ENCODE measurements at places on chromosomes 2 and 18.

DNA sequence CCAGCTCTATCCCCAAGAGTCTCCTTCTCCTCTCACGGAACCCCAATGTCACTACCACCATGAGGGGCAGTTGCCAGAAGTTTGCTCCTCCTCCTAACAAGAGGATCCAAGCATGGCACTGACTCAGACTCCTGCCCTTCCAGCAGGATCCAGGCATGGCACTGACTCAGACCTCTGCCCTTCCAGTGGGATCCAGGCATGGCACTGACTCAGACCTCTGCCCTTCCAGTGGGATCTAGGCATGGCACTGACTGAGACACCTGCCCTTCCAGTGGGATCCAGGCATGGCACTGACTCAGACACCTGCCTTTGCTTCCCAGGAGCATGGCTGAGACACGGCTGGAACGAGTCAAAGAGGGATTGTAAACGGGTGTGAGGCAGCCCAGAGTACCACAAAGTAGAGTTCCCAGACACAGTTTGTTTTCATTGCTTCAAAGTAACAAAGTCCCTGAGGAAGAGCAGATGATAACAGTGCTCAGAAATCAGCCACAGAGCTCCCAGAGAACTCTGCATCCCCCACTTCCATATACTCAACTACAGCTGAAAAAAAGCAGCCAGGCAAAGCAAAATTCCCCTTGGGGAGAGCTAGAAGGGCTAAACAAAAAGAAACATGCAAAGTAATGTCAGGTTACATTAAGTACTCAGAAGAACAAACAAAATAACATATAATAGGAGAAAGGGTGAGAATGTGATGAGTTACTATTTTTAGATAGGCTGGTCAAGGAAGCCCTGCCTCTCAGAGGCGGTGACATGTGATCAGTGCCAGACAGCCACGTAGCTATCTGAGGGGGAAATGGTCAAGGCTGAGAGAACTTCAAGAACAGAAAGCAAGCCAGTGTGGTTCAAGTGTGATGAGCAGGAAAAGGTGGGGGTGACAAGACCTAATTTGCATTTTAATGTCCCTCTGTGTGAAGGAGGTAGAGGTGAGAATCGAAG is 3.0 kb downstream of the BUB1 start:
- DNase-seq, result no peak

DNA sequence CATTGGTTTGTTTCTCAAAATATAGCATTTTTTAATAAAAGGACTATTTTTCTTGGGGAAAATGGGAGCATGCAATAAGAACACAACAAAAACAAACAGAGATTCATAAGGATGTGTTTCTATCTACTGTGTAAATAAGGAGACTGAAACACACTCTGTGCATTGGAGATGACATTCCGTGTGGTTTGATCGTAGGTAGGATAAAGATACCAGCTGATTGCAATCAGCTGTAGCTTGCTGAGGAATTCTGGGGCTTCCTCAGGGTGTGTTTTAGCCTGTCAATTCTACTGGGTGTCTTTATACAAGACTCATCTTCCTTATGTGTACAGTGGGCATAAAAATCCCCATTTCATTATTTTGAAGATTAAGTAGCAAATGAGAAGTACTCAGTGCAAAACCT is 591.6 kb downstream of the DSC3 start:
- DNase-seq, result no peak

DNA sequence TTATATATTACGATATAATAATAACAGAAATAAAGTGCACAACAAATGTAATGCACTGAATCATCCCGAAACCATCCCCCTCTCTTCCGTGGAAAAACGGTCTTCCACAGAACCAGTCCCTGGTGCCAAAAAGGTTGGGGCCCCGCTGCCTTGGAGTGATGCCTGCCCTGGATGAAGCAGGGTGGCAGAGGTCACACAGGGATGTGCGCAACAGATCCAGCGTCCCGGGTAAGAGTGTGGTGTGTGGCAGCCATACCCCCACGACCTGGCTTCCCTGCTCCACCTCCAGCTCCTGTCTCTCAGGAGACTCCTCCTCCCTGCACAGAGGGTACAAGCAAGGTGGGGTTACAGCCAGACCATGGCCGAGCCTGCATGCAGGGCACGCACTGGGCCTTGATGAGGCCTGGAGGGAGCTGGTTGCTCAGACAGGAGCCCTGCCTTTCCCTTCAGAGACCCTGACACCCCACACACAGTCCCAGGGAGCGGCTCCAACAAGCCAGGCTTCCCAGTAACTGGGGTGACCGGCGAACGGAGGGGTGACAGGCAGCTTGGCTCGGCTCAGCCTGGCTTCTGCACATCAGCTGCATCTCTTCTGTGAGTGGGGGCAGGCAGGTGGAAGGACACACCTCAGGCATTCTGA is 41.1 kb downstream of the TFCP2L1 start:
- DNase-seq, result no peak

GRCh38 chr2:73836141-73836943 is 7.6 kb downstream of the STAMBP start:
- no peak for DNase-seq

GRCh38 chr2:208491641-208492040 is 85.0 kb downstream of the PTH2R start:
- DNase-seq, result no peak

- DNase-seq, result no peak
These were observed 107.3 kb downstream of the CPS1 start for GRCh38 chr2:210663631-210664089.

DNA sequence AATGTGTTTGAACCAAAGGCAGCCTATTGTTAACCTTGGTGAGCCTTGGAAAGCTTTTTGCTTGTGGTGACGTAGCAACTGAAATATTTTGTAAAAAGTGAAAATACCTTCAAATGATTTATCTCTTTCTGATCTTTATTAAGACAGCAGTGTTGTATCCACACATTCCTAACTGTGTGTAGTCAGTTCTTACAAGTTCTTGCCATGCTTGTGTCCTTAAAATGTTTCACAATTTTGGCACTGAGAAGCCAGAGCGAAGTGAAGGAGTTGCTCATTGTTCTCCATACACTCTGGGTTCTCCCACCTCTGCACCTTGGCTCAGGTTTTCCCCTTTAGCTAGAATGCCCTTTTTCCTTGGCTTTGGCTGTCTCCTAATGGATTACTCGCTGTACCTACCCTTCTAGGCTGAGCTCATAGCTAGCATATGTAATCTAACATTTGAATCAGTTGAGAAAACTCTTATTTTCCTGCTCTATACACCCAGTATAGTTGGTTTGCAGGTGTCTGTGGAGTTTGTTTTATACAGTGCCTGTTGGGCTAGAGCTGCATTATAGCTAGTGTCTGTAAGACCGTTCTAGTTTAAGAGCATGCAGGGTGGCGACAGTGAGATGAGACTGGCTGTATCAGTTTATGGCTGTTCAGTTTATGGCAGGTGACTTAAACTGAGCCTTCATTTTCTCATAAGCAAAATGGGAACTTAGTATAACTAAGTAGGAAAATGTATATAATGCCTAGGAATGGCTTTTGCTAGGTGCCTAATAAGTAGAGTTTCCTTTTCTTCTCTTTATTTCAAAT is 45.5 kb downstream of the FMNL2 start:
- no peak for DNase-seq

GRCh38 chr2:100520224-100520623 is 42.6 kb upstream of the PDCL3 start:
- DNase-seq, result no peak

DNA sequence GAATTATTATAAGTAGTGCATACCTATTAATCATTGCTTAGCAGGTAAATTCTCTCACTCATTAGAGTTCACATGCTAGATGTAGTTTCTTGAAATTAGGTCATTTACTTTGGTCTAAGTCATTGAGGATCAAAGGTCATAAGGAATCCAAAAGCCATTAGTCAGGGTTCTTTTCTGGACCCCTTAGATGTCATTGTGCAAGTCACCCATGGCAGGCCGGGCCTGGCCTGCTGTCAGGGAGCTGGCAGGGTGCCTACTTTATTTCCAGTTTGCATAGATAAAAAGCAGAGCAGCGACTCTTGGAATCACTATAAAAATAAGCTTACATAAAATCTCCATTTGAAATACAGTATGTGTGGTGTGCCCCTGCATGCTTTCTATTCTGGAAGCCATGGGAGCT is 91.3 kb downstream of the MEIS1 start:
- peak; percentile 61 for DNase-seq

GRCh38 chr2:210496512-210496911 is 20.0 kb upstream of the LANCL1 start:
- DNase-seq, result no peak

DNA sequence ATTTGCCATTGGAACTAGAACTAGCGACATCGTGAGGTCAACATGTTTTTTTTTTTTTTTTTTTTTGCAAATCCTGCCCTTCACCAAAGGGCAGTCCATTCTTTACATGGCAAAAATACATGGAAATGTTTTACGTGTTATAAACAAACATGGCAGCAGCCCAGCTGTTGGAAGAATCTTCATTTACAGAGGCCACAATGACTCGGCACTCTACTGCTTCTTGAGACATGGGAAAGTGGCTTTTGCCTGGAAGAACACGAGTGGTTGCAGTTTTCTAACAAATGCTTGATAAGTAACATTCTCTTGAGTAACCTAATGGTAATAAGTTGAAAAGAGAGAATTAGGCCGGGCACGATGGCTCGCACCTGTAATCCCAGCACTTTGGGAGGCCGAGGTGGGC is 22.8 kb upstream of the POLR1B start:
- DNase-seq, result no peak

DNA sequence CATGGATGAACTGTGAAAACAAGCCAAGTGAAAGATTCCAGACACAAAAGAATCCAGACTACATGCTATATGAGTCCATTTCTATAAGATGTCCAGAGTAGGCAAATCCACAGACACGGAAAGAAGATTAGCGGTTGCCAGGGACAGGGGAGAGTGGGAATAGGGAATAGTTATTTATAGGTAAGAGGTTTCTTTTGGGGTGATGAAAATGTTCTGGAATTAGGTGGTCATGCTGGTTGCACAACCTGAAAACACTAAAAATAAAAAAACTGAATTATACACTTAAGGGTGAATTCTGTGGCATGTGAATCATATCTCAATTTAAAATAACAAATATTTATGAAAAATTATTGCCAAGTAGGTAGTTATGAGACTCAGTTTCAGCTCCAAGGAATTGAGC is 168.4 kb downstream of the LTBP1 start:
- DNase-seq, result no peak

DNA sequence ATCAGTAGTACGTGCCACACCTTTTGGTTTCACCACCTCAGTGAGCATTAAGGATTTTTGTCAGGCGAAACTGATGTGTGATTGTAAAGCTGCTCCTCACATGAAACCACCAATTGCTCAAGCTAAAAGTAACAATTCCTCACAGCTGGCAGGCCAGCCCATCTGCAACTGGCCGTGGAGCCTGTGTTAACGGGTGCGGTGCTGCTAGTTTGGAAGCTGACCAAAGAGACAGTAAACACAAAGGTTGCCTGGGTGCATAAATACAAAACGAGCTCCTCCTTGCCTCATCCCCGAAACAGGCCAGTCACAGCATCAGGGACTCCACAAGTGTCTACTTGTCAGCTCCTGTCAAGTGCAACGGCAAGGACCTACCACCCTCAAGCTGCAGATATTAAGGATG is 32.0 kb downstream of the LGALSL start:
- DNase-seq, result peak; percentile 54

DNA sequence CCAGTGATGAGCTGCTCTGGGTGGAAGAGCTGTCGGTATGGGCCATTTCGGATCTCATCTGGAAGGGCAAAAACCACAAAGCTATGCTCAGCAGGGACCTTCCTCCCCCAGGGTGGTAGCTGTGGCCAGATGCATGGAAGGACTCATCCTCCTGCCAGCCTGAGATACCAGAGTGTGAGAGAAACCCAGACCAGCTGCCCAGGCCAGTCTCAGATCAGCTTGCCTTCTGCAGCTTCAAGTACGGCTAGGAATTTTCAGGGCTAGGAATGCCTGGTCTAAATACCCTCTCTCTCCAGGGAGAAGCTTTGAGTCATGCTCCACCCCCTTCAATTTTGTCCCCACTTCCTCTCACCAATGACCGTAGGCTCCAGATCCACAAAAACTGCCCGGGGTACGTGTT is 1.4 kb upstream of the TUBA4B start:
- no peak for DNase-seq

GRCh38 chr2:26993768-26994167 is 23.3 kb downstream of the MAPRE3 start:
- DNase-seq, result no peak

- DNase-seq, result no peak
These were observed 1031.8 kb upstream of the ZEB2 start for GRCh38 chr2:145551686-145552085.

DNA sequence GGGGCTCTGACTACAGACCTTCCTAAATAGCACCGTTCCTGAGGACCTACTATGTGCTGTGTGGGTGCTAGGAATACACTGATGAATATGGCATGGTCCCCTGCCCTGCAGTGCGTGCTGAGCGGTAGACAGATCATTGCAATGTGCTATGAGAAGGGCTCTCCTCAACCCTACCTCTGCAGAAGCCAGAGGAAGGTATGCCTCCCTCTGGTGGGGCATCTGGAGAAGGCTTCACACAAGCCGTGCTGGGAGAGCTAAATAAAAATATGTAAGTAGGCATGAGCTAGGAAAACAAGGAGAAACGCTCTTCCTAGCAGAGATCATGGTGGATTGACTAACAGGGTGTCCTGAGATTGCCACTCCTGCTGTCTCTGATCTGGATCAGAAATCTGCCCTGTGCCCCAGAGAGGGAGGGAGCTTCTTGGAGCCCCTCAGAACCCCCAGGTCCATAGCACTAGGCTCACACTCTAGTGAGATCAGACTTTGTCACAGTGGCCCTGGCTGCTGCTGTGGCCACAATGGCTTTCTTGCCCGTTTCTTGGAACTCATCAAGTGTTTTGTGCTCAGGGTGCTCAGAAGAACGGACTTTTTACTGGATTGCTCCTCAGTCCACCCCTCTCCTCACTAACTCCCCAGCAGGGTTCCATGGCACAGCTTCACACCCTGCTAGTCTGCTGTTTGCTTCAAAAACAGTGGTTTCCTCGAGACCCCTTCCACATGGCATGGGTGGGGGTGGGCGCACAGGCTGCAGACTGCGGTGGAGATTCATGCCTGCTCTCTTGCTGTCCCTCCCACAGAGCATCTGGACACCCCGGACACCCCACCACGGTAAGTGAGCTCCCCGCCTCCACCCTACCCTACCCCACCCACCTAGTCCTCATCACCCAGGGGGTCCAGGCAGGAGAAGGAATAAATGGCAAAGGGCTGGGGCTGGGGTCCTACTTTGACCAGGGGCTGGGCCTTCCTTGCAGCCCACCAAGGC is 14.2 kb downstream of the SIGLEC15 start:
- DNase-seq, result no peak

- DNase-seq, result no peak
These were observed 2.1 kb upstream of the OTX1 start for GRCh38 chr2:63048367-63049171.

- no peak for DNase-seq
These were observed 1.8 kb downstream of the RBFA start for GRCh38 chr18:80035997-80036396.

DNA sequence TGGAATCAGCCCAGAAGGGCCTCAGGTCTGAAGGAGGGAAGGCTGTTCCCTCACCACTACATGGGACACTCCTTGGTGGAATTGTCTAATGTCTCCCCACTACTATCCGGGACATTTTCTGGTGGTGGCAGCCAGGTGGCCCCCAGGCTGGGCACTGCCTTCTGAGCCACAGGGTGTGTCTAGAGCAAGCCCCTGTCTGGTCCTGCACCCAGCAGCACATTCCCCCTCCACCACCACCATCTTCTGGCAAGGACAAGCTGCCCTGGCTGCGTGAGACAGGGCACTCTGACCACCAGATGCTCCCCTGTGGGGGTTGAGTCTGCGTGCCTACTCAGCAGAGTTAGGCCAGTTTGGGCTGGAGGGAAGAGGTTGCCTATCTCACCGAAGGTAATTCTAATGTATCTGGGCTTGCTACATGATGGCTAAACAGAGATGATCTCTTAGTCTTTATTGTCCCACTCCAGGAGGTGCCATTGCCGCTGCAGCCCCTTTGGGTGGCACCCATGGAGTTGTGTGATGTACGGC is 106.3 kb downstream of the PLB1 start:
- DNase-seq, result peak; percentile 22

- DNase-seq, result no peak
These were observed 81.0 kb downstream of the SEMA4F start for GRCh38 chr2:74735009-74735408.
